ENCODE measurements at places on chromosomes 6 and 20.

DNA sequence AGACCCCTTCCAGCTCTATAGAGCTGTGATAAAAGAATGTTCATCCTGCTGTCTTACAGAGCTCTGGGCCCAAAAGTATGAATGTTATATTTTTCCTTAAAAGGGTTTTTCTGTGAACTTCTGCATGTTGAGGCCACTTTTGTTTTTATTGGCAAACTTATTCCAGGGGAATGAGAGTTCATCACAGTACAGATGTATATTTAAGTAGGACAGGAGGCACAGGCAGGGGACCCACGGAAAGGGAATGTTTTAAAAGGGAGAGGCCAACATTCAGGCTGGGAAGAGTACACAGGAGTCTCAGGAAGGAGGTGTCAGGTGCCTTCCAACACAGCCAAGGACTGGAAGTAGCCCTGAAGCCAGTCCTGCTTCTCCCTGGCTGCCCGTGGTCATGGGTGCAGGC is 148.4 kb downstream of the EYA2 start:
- no peak for DNase-seq

DNA sequence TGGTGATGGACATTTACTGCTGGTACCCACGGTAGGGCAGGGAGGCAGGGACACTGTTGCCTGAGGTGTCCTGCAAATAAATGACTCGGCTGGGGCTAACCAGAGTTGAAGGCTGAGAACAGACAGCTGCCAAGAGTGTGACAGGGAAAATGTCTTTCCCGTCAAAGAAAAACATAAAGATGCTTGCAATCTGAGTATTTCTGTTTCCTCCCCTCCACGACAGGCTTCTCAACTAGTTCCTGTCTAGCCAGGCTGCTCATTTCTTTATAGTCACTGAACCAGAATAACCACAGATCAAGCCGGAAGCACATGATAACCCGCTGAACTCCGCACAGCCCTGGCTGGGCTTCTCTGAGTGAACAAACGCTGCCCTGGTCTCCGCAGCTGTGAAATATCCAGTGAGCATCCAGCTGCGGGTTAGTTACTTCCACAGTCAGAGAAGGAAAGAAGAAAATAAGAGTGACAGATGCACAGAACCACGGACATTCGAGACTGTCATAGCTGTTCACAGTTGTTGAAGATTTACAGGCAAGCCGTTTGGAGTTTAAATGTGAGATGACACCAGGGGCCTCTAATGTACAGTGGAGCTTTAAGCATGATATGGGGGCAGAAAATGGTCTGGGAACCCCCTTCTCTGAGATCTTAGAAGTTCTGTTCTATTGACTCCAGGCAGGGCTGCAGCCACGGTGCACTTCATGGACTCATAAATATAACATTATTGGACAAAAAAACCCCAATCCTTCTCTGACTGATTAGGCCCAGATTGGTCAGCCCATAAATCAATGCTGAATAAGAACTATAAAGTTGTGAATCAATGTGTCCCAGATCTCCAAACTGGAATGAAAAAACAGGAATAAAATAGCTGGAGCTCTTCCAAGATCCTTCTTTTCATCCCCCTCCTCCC is 299.9 kb upstream of the SUPT3H start:
- peak; percentile 40 for DNase-seq

- DNase-seq = no peak
These were observed 180.6 kb downstream of the FOXA2 start for GRCh38 chr20:22403632-22404361.

DNA sequence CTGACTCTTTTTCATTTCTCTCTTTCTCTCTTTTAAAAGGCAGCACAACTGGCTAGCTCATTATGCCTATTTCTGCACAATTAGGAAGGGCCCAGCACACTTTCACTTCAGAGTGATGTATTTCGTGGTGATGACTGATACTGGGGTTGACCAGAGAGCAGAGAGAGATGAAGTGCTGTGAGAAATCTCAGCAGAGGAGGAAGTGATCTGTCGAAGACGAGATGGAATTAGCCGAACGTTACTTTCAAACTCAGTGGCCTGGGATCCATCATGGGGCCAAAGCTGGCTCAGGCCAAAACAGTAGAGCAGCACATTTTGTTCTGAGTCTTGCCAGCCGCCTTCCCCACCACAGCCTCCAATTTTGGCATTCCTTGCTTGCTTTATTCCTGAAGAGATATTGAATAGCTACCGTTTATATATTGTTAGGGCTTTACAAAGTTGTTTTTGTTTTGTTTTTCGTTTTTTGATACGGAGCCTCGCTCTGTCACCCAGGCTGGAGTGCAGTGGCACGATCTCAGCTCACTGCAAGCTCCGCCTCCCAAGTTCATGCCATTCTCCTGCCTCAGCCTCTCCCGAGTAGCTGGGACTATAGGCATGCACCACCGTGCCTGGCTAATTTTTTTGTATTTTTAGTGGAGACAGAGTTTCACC is 213.2 kb upstream of the ECI2 start:
- no peak for DNase-seq

DNA sequence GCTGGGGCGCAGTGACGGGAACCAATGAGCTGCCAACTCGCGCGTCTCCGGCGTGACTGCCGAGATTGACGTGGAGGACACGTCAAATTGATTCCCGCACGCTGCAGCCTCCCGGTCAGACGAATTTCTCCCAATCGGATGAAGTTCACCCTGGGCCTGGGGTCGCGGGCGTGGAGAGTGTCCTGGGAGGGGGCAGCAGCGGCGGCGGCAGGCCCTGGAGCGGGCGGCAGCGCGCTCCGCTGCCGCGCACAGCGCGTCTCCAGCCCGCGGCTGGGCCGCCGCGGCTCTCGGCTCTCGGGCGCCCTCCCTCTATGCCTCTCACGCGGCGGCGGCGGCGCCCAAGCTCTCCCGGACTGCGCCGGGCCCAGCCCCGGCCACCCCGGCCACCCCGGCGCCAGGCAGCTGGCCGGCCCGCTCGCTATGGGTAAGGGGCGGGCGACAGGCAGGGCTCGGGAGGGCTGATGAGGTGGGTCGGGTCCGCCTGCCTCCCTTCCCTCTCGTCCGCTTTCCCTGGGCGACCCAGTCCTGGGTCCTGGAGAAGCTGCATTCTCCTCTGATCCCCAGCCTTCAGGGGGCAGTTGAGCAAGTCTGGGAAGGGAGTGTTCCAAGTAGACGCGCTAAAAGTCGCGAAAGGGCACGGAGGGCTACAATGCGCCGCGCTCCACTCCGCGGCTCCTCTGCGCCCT is at the start of gene PAX1:
Gene PAX1, plus strand, starts transcription at position 90 of the 686 bp plus-strand sequence. Its CDS starts 49 bp downstream, at position 139.
- DNase-seq = no peak

GRCh38 chr6:107116328-107116892 is 1.1 kb upstream of the BEND3 start:
- DNase-seq = peak; percentile 21

- DNase-seq = no peak
These were observed 333.7 kb downstream of the MEI4 start for GRCh38 chr6:77986380-77987034.

DNA sequence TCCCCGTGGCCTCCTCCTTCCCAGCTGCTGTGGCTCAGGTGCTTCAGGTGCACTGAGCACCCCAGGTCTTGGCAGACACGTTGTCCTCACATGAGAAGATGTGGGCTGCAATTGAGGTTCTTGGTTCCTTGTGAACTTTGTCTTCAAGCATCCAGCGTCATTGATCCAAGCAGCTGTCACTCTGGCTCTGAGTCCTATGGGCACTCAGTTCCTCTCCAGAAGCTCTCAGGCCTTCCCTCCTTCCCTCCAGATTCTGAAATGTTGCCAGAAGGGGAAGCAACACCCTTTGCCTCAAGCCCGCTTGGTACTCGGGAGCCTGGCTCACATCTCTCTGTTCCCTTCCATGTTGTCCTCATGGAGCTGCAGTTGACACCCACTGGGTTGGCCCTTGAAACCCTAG is 8.4 kb upstream of the MRGBP start:
- DNase-seq = no peak

DNA sequence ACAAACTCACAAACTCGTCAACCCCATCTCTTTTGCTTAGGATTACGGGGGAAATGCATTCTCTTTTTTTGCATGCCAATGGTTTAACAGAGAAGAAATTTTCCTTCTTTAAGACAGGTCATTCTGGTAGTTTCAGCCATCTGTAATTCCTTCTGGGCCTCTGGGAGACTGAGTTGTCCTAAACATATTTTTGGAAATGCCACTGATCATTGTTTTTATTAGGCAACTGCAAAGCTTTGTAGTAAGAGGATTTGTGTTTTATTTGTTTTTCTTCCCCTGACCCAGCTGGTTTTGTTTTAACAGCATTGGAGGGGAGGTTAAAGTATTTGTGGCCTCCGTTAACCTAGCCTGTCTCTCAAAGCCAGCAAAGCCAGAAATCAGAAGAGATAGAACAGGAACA is 73.1 kb upstream of the ISM1 start:
- no peak for DNase-seq

DNA sequence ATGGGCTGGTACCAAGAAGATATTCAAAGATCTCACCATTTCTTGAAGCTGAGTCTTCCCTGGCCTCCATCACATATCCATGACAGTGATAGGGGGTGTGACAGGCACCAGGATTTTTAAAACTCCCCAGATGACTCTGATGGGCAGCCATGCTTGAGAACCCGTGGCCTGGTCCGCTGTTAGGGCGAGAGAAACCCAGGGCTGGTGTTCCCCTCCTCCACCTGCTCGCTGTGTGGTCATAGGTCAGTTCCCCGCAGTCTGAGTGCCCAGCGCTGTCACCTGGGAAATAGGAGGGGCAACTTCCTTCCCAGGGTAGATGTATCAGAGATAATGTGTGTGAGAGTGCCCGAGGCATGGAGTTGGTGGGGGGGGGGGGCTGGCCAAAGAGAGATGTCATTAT is 50.9 kb downstream of the TMEM242 start:
- DNase-seq = no peak

DNA sequence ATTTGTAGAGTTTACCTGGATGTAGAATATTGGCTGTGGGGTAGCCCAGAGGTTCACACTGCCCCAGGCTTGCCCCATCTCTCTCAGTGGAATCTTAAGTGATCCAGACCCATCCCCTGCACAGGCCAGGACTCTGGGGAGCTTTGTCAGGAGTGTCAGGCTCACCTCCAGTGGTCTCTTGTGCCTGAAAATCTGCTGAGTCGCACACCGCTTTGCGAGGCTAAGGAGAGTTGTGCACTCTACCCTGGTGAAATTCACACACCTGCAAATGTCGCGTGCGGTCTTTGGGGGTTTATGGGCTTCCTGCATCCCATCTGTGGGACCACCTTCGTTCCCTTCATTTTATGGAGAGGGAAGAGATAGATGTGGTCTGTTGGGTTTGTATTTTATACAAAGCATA is 63.6 kb upstream of the KIF25 start:
- DNase-seq = no peak

- no peak for DNase-seq
These were observed 77.6 kb downstream of the RIN2 start for GRCh38 chr20:19835533-19836222.

GRCh38 chr6:72748759-72749158 is 126.9 kb downstream of the KCNQ5 start:
- peak; percentile 41 for DNase-seq

- DNase-seq = no peak
These were observed 555.5 kb downstream of the PTPRT start for GRCh38 chr20:42634156-42634555.

- DNase-seq = no peak
These were observed 4.8 kb upstream of the PMEPA1 start for GRCh38 chr20:57714409-57715267.

- DNase-seq = no peak
These were observed 1.9 kb downstream of the STMND1 start for GRCh38 chr6:17103715-17104114.

GRCh38 chr6:38567436-38567835 is 72.3 kb downstream of the BTBD9 start:
- no peak for DNase-seq

- DNase-seq = peak; percentile 50
These were observed 125.2 kb upstream of the RALGAPA2 start for GRCh38 chr20:20837574-20838021.

- no peak for DNase-seq
These were observed 144.3 kb upstream of the TAB2 start for GRCh38 chr6:149173222-149173621.

DNA sequence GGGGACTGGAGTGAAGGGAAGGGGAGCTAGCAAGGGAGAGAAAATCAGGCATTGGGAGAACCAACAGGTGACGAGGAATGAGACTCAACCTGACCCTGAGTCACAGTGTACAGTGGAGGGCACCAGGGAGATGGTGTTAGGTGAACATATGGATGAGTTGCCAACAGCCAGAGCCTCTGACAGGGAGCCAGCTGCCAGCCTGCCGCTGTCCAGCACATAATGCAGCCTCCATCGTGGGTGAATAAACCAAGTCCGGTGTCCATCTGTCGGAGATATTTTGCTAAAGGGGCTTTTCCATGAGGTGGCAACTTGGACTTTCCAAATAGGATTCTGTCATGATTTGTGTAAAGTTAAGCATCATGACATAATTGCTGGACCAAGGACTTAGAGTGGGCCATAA is 88.1 kb downstream of the CDH4 start:
- DNase-seq = no peak

GRCh38 chr6:168791917-168792316 is 350.9 kb downstream of the SMOC2 start:
- DNase-seq = no peak

GRCh38 chr20:50089787-50090177 is 23.2 kb downstream of the UBE2V1 start:
- no peak for DNase-seq

GRCh38 chr6:32943864-32944649 is 3.2 kb upstream of the HLA-DMB start:
- DNase-seq = peak; percentile 48

GRCh38 chr6:163170294-163170883 is 244.1 kb upstream of the QKI start:
- peak; percentile 32 for DNase-seq

GRCh38 chr6:13402711-13403110 is 74.4 kb upstream of the TBC1D7 start:
- DNase-seq = no peak

DNA sequence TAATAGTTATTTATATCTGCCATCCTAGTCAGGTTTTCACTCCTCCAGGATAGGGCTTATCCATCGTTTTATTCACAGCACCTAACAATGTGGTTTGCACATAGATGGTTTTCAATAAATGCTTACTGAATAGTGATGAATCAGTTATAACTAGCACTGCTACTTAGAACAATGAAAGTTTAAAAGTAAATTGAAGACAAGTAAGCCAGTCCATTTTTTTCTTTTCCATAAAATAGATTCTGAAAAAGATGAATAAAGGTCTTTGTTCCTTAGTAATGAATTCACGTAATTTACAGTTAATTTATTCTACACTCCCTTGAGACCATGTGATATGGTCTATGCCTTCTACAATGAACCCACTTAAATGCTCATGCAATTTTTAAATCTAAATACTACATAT is 212.5 kb downstream of the RNGTT start:
- no peak for DNase-seq

GRCh38 chr6:69427882-69428281 is 368.9 kb downstream of the LMBRD1 start:
- no peak for DNase-seq

GRCh38 chr20:29314294-29314693 is 1943.2 kb upstream of the DEFB115 start:
- DNase-seq = no peak

Data from activated naive CD8-positive, alpha-beta T cell treated with anti-CD3 and anti-CD28 coated beads, Interleukin-2, amount 50 U/mL, for 24 hours (primary cell).